Lower leg skin (tissue), 4 donors: ENCODE measurements at places on chromosomes 16 and 17. TPM values are rescaled to one million over a fixed set of nuclear protein-coding genes. Genes with fewer than 3 reads are reported as not detected.

Gene ZP2
- total RNA-seq: not detected

Gene DNASE1L2
- total RNA-seq: 67.5 TPM

Gene GP1BA
- not detected for total RNA-seq

Gene ATP2A3
- 60.7 TPM for total RNA-seq

Gene CIBAR2
- not detected for total RNA-seq

Gene MFSD11
- total RNA-seq: 38.4 TPM

Gene CDH1
- total RNA-seq: 243 TPM

Gene EDC4
- 40.9 TPM for total RNA-seq

Gene GPR179
- total RNA-seq: not detected

Gene CASKIN1
- 1.4 TPM for total RNA-seq

Gene TM4SF5
- total RNA-seq: not detected

Gene PLLP
- total RNA-seq: 225 TPM

Gene UNC45B
- total RNA-seq: not detected

Gene KRT25
- 111 TPM for total RNA-seq

Gene COPS3
- 62.9 TPM for total RNA-seq
